ENCODE measurements at places on chromosomes 1 and 21. TPM values are rescaled to one million over a fixed set of nuclear protein-coding genes. Genes with fewer than 3 reads are reported as not detected.

DNA sequence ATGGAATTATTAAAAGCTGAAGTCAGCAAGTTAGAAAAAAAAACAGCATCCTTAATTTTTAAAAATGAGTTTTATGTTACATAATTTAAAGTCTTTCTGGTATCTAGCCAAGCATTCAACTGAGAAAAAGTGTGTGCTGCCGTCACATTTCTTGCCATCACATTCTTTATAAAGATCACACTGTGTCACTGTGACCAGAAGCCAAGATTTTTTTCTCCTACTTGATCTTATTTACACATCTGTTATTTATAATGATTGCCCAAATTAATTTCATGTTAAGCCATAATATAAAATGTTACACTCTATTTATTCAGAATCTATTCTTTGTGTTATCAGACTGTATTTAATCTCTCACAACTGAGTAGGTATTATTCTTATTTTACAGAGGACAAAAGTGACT, 1603.7 kb downstream of the PLA2G4A start:
- H3K4me1 ChIP-seq, result no peaks in the 10 kb centered on the region
- no peak overlapping the region for H3K4me3 ChIP-seq
- no peak for DNase-seq

GRCh38 chr1:61539720-61540462, 185.1 kb downstream of the TM2D1 start:
- no peaks in the 10 kb centered on the region for H3K36me3 ChIP-seq
- peak; percentile 25 for DNase-seq
- no peak overlapping the region for H3K27ac ChIP-seq
- H3K27me3 ChIP-seq, result peaks cover 3% of the 10 kb centered on the region
- H3K4me1 ChIP-seq, result no peaks in the 10 kb centered on the region

DNA sequence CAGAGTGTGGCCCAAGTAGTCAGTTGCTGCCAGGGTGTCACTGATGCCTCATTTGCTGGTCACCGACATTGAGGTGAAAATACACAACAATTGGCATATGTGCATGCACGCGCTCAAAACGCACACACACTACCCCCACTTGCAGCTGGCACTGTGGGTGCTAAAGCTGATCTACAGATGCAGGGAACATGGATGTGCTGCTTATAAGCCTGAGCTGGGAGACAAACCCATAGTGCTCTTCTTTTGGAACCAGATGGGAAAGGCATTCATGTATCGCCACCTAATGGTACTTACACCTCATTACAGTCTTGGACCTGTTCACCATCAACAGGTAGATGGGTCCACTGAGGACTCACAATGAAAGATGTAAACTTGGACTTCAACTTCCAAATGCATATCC, 70.3 kb upstream of the CAMK1G start:
- H3K27me3 ChIP-seq, result 0 out of 2 replicates have a peak, but pooled peaks cover 4% of the 10 kb centered on the region
- no peaks in the 10 kb centered on the region for H3K4me1 ChIP-seq
- no peak overlapping the region for H3K27ac ChIP-seq
- peak; percentile 61 for DNase-seq

DNA sequence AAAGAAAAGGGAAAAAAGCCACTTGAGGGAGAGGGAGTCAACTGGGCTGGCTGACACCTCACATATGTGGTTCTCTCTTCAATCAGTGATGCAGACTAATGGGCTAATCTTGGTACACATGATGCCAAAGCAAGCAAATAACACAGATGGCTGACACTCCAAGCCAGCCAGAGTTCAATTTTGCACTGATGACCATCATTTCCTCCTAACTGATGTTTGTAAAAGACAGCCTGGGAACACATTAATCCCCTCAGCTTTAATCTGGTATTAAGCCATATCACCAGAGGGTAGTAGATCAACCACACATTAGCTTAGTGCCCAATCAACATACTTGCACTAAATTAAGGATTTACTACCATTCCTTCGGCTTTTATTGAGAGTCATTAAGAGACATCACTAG, 2.8 kb downstream of the VPS72 start:
- H3K27ac ChIP-seq, result no peak overlapping the region
- no peak for DNase-seq
- H3K4me1 ChIP-seq, result peaks cover 6% of the 10 kb centered on the region
- peaks cover 30% of the 10 kb centered on the region for H3K36me3 ChIP-seq

DNA sequence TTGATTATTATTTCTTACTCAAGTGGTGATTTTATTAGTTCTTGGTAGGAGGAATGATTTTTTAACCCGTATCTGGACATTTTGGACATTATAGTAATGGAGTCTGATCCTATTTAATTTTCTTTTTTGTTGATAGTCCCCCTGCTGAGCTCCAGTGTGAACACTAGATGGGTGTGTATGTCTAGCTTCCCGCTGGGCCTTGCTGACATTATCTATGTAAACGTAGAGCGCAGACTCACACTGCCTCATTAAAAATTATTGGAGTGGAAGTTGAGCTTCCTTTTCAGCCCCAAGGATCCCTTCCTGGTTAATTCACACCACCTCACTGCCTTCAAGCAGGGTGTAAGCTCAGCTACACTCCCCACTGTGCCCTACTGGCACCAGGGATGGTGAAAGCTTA, 467.6 kb upstream of the PKN2 start:
- no peak for DNase-seq
- no peak overlapping the region for H3K4me3 ChIP-seq
- peaks cover 6% of the 10 kb centered on the region for H3K4me1 ChIP-seq
- no peaks in the 10 kb centered on the region for H3K36me3 ChIP-seq
- no peaks in the 10 kb centered on the region for H3K27me3 ChIP-seq

GRCh38 chr1:82485591-82486369, 685.0 kb downstream of the ADGRL2 start:
- no peaks in the 10 kb centered on the region for H3K27me3 ChIP-seq
- H3K4me3 ChIP-seq, result no peak overlapping the region
- DNase-seq, result peak; percentile 12
- H3K4me1 ChIP-seq, result no peaks in the 10 kb centered on the region
- H3K36me3 ChIP-seq, result no peaks in the 10 kb centered on the region

DNA sequence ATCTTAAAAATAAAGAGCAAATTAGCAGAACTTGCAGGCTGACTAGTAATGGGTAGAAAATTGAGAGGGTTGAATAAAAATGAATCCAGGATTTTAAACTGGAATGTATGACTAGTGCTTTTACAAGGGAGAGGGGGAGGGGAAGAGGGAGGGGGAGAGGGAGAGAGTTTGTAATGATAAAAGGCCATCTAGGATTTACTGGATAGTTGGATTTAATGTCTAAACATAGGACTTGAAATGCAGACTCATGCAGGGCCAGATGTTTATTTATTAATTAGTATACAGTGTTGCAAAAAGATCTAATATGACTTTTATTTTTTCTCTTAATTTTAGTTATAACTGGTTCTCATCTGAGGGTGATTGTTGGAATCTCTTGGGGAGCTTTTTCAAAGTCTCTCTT, 4.3 kb downstream of the ZNF326 start:
- DNase-seq, result peak; percentile 8
- H3K27ac ChIP-seq, result no peak overlapping the region
- H3K27me3 ChIP-seq, result no peaks in the 10 kb centered on the region
- H3K4me3 ChIP-seq, result no peak overlapping the region
- 0 out of 2 replicates have a peak, but pooled peaks cover 7% of the 10 kb centered on the region for H3K36me3 ChIP-seq

DNA sequence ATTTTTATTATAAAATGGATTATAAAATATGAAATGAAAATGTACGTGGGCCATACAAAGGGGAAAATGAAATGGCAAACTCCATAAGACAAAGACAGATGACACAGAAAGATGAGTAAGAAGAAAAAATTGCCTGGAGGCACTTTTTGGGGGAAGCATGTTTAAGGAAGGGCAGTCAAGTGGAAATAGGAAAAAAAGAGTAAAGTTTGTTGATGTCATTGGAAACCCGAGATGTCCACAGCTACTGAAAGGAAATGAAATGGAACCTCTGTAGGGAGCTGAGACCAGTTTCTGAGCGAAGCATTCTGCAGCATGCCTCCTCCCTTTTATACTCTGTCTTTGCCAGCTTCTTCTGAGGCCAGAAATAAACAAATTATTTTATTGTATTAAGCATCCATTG, 203.4 kb upstream of the UBE2U start:
- H3K36me3 ChIP-seq, result no peaks in the 10 kb centered on the region
- H3K27ac ChIP-seq, result no peak overlapping the region
- H3K4me3 ChIP-seq, result no peak overlapping the region
- peaks cover 6% of the 10 kb centered on the region for H3K4me1 ChIP-seq
- peak; percentile 65 for DNase-seq

- H3K4me1 ChIP-seq, result 0 out of 2 replicates have a peak, but pooled peaks cover 10% of the 10 kb centered on the region
- no peak overlapping the region for H3K27ac ChIP-seq
- no peak overlapping the region for H3K4me3 ChIP-seq
- no peaks in the 10 kb centered on the region for H3K27me3 ChIP-seq
- no peak for DNase-seq
Observed at GRCh38 chr1:244234009-244234643, 183.0 kb downstream of the ZBTB18 start.

DNA sequence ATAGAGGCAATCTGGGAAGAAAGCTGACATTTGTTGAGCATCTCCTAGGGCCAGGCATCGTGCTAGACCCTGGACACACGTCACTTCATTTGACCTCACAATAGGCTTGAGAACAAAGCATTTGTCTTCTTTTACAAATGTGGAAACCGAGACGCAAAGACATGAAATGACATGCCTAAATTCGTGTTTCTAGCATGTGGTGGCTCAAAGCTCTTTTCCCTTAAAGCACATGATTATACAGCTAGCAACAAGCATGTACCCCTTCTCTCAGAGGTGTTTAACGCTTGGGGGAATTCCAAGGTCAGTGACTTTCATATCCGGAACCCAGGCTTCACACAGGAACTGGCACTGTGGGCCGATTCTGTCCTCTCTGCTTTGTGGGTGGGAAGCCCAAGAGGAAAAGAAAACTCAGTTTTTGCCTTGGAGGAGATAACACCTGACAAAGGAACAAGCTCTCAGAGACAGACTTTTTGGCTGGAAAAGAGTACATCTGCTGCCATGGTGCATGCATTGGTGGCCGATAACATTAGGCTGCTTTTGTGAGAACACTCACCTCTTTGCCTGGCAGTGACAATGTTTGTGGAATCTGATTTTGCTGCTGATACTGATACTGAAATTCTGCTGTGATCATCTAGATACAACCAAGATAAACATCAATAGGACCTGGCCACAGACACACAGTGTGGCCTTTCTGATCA, 15.4 kb upstream of the CD2 start:
- 0 out of 2 replicates have a peak, but pooled peaks cover 3% of the 10 kb centered on the region for H3K27me3 ChIP-seq
- H3K4me1 ChIP-seq, result no peaks in the 10 kb centered on the region
- H3K4me3 ChIP-seq, result no peak overlapping the region
- no peaks in the 10 kb centered on the region for H3K36me3 ChIP-seq
- H3K27ac ChIP-seq, result no peak overlapping the region
- no peak for DNase-seq

DNA sequence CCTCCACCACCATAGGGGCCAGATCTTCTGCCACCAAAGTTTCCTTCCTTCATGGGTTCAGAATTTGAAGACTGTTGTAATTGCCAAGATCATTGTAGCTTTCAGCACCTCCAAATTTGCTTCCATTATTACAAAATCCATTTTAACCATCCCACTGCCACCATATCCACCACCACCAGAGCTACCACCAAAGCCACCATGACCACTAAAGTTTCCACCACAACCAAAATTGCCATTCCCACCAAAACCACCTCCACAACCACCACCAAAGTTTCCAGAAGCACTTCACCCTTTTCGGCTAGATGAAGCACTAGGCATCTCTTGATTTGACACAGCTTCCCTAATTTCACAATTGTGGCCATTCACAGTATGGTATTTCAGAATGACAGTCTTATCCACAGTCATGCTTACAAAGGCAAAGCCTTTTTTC, 45.2 kb downstream of the SLC30A7 start:
- H3K27me3 ChIP-seq, result no peaks in the 10 kb centered on the region
- no peak for DNase-seq
- peaks cover 8% of the 10 kb centered on the region for H3K4me1 ChIP-seq

The SPOCD1 gene
- 27.9 TPM for polyA plus RNA-seq

The FLVCR1 gene
- polyA plus RNA-seq, result 0.86 TPM

The KRTAP19-2 gene
- not detected for polyA plus RNA-seq

The AADACL3 gene
- not detected for polyA plus RNA-seq

The AMY1C gene
- polyA plus RNA-seq, result not detected

The SLAMF7 gene
- polyA plus RNA-seq, result not detected

The DNAJC6 gene
- polyA plus RNA-seq, result 2.5 TPM

The APOBEC4 gene
- polyA plus RNA-seq, result not detected

All from GM23248 (cell line).